ENCODE measurements at places on chromosomes 6 and 20.

- no peak for DNase-seq
Observed at GRCh38 chr6:138430361-138431145, 26.5 kb downstream of the HEBP2 start.

DNA sequence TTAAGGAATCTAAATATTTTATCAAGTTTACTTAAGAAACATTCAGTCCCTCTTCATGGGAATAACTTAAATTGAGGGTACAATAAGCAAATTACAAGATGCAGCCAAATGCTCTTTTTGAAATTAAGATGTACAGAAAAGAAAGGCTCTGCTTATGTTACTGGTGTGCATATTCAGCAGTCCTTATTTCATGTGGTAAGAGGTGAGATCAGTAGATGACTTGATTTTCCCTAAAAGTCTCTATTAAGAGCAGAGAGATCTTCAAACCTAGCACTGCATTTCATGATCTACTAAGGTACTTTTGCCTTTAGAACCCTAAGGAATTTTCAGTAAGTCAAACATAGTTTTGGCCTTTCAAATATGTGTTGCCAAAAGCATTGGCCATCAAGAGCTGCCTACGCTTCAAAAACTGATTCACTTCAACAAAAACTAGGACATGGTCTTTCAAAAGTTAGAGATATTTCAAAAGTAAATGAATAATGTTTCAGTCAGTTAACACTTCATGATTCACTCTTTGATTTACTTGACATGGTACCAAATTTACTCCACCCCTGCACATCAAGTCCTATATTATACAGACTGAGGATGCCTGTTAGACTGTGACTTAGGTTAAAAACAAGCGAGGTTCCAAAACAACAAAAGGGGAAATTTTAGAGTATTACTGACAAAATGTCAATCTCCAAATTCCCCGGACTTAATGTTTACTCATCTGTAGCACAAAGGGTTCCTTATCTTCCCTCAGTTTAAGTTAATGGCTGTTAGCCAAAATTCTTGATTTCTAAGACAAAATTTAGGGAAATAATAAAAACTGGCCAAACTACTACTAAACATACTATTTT, 19.2 kb downstream of the C6orf62 start:
- DNase-seq: no peak

DNA sequence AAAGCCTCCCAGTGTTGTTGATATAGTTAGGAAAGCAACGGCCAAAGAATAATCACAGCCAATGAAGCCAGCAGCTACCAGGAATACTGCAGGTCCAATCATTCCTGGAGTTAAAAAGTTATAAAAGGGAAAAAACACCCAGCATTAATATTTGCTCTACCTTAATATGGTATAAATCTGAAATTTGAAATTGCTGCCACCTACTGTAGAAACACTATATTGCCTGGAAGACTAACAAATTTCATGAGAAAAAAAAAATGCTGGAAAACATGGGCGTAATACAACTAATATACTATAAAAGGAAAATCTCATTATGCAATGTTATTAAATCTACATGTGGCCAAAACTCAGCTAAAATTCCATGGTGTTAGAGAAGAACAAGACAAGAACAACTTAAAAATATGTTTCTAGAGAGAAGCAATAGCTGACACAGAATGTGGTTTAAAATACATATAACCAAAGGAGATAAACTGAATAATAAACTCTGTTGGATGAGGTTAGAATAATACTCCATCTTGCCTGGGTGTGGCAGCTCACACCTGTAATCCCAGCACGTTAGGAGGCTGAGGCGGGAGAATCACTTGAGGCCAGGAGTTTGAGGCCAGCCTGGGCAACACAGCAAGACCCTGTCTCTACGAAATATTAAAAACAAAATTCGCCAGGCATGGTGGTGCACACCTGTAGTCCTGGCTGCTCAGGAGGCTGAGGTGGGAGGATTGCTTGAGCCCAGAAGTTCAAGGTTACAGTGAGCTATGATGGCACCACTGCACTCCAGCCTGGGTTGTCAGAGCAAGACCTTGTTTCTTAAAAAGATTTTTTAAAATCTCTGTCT, 43.1 kb downstream of the SLC17A5 start:
- no peak for DNase-seq

DNA sequence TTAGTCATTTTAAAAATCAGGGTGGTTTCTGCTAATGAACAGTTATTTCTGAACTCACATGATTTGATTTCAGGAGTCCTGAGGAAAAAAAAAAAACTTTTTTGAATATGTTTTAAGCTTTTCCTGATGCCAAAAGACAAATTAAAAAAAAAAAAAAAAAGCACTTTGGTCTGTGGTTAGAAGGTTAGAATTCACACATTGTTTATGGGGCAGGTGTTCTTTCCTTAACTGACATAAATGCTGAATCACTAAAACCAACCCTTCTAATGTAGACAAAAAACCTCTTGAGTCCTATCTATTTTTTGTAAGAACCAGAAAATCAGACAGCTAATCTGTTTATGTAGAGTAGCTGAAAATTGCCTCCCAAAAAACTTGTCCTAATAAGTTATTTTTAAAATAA, 20.4 kb downstream of the THEMIS start:
- DNase-seq: no peak

- DNase-seq: no peak
Observed at GRCh38 chr6:157976345-157977175, 5.1 kb upstream of the SYNJ2 start.

DNA sequence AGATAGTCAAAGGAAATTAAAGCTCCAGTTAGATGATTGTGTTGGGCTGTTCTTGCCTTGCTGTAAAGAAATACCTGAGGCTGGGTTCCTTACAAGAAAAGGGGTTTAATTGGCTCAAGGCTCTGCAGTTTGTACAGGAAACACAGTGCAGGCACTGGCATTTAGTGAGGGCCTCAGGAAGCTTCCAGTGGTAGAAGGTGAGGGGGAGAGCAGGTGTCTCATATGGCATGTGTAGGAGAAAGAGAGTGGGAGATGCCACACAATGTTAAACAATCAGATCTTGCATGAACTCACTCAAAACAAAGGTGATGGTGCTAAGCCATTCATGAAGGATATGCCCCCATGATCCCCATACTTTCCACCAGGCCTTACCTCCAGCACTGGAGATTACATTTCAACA, 493.5 kb upstream of the IMPG1 start:
- DNase-seq: no peak

- no peak for DNase-seq
Observed at GRCh38 chr6:67881706-67882065, 753.4 kb upstream of the ADGRB3 start.

DNA sequence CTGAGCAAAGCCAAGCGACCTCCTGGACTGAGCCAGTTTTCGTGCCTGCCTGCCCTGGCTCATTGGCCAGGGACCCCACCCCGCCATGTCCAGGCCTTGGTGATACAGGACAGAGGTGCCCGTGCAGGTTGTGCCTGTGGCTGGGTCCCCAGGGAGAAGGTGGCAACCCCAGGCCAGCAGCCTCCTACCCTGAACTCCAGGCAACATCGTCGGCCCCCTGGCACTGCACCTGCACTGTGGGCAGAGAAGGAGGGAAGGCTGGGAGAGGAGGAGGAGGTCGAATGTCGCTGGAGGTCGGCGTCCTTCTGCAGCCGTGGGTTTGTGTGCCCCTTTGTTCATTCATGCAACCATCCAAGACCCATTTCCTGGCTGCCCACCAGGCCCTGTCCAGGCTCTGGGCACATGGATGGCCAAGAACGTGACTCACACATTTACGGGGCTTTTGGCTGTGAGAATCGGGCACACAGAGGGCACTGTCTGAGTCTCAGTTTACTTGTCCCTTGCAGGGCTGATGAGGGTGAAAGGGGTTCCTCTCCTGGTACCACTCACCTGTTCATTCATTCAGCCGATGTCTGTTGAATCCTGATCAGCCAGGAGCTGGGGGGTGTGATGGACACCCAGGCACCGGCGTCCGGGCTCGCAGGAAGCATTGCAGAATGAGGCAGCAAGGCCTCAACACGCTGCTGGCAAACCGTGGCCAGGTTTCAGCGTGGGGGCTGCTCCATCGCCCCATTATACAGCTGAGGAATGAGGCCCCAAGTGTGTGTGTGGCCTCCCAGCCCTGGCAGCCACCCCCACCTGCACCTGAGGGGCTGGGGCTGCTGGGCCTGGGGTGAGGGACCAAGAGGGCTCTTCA, 2.3 kb upstream of the RBBP8NL start:
- DNase-seq: no peak

DNA sequence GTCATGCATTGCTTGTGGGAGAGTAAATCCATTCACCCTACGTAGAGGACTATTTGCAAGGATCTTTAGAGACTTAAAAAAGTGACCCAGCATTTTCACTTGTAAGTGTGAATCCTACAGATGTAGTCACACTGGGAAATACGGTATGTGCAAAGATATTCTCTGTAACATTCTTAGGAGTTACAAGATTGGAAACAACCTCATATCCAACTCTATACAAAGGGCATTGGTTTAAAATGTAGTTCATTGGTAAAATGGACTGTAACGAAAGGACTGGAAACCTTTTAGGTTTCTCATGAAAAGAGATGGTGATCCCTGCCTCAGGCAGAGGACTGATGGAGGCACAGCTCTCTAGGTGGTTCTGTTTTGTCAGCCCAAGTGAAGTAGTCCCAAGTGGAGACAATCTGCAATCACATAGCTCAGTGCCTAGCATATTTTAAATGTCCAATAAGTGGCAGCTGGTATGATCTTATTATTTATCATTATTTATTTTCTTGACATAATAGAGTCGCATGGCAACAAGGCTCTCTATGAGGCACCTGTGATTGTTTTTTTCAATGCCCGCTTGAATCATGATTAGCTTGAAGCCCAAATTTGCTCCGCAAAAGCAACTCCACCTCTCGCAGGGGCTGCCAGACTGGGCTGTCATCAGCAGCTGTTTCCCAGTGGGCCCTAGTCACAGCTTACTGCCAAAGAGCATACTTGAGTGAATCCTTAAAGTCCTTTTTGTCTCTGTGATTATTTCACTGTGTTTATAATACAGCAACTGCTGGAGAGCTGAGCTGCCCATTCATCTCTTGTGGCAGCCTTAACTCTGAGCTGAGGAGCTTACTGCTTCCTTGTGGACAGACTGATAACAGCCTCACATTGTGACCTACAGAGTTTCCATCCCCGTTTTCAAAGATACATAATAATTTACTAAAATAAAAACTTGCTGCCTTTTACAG, 19.8 kb upstream of the ENPP1 start:
- no peak for DNase-seq

DNA sequence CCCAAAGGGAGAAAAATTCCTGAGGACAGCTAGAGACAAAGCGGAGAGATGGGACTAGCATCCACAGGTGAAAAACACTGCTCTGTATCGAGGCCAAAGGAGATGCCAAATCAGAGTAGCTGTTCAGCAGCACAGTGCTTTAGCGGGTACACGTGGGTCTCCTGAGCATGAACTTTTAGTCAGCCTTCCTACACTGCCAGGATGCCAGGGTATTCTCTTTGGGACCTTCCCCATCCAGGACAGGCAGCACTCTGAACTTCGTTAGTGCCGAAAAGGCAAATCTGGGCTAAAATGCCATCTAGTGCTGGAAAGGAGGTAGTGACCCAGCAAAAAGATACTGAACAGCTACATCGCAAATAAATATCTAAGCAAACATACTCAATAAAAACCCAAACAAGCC, 64.9 kb downstream of the C6orf58 start:
- DNase-seq: no peak

DNA sequence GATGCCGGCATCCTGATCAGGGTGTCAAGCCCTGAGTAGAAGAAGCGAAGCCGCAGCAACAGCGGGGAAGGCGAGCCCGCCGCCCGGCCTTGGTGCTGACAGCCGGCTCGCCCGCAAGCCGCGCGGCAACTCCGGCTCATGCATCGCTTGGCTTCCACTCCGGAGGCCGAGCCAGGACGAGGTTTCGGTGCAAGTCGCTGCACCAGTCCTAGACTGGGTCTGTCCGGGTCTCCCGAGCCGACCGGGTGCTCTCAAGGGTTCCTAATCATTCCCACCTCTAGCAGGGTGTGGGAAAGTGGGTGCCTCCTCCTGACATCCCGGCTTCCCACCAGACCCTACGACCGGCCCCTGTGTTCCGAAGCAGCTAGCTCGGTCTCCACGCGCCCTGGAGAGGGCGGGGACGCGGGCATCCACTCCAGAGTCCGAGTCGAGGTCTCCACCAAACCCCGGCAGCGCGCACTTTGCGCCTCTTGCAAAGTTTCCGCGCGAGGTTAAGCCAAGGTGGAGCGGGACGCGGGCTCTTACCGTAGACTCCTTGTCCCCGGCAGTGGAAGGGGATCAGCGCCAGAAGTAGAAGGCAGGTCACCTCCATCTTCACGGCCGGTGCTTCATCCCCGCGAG, 1.4 kb downstream of the MDGA1 start:
- no peak for DNase-seq

DNA sequence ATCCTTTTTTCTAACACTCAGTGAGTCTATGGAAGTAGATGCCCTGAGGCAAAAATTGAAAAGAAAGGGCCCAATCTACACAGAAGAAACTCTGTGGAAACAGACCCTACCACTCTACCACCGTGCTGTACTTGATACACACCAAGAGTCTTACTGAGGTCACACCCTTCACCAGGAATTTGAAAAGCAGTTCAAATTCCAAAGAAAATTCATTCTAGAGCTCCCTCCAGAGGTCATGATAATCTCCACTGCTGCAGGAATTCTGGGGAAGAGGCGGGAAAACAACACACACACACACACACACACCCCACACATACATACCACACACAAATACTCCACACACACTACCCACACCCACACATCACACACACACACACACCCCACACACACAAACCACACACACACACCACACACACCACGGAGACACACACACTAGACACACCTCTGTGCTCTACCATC, 336.8 kb downstream of the HDGFL1 start:
- no peak for DNase-seq

DNA sequence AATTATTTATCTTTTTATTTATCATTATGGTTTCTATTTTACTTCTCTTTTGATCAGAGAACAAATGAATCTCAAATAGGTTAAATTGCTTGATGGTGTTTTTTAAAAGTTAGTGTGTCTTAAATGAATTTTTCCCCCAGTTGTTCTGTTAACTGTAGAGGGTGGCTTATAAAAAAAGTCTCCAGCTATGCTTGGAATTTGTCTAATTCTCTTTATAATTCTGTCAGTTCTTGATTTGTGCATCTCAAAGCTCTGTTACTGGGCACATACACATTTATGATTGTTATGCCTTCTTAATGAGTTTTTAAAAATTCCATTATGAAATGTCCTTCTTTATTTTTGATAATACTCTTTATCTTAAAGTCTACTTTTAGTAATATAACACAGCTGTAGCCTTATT, 58.0 kb downstream of the LIN28B start:
- DNase-seq: no peak

DNA sequence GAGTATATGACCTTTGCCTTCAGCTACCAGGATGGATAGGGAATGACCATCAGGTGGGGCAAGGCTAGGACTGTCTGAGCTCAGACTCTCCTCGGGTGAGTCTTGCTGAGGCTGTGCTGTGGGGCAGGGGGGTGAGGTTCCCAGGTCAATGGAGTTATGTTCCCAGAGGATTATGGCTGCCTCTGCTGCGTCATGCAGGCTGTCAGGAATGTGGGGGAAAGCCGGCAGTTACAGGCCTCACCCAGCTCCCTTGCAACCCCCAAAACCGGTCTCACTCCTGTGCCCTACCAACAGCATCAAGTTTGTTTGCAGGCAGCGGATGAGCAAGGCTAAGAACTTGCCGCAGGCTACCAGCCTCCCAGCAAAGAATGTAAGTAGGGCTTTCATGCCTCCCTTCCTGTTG, 93.5 kb downstream of the ESR1 start:
- no peak for DNase-seq

GRCh38 chr6:11659757-11660156, 118.8 kb downstream of the ADTRP start:
- DNase-seq: no peak

Data from stimulated activated CD8-positive, alpha-beta memory T cell treated with anti-CD3 and anti-CD28 coated beads, Interleukin-15, amount 100 ng/mL, for 24 hours (primary cell).